ENCODE measurements at places on chromosomes 16 and 17. TPM values are rescaled to one million over a fixed set of nuclear protein-coding genes. Genes with fewer than 3 reads are reported as not detected.

- DNase-seq, result no peak
These were observed at the start of gene PHOSPHO1 for GRCh38 chr17:49230636-49231562. PHOSPHO1 (minus strand) TSS chr17:49230787; CDS start chr17:49226691, 4,096 bp downstream.

- DNase-seq, result no peak
These were observed 71.3 kb downstream of the IL21R start for GRCh38 chr16:27473101-27473900.

- DNase-seq, result no peak
These were observed 13.6 kb upstream of the DNASE1 start for GRCh38 chr16:3640632-3641501.

- DNase-seq, result no peak
These were observed 686 bp upstream of the MIEF2 start for GRCh38 chr17:18259621-18260331.

DNA sequence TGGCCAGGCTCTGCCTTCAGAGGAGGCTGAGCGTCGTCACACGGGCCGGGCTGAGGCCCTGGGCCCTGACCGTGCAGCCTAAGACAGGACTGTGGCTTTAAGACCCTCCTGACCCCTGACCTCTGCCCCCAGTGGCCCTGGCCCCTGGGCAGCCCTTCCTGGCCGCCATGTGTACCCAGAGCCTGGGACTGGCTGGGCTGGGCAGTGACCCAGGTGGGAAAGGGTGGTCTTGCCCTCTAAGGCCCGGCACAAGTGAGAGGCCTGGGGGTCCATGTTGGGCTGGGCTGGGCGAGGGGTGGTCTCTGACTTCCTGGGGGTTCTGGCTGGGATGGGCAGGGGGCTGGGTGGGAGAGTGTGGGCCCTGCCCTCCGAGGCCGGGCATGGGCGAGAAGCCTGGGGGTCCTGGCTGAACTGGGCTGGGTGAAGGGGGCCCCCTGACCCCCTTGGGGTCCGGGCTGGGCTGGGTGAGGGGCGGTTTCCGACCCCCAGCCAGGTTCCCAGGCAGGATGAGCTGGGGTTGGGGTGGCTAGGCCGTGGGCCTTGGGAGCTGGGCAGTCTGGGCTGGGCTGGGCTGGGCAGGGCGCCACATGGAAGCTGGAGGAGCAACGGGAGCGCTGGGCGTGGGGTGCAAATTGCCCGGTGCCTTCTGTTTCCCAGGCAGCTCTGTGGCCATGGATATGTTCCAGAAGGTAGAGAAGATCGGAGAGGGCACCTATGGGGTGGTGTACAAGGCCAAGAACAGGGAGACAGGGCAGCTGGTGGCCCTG is at the start of gene CDK3:
Gene CDK3 (plus strand): TSS at position 101 of the 767 bp plus-strand sequence. CDS start 571 bp downstream, at position 672.
- no peak for DNase-seq

The ADAD2 gene
- not detected for total RNA-seq

The KRT34 gene
- 15.1 TPM for total RNA-seq

The NPIPA8 gene
- not detected for total RNA-seq

The PDILT gene
- total RNA-seq, result not detected
